HepG2 (cell line): ENCODE measurements at places on chromosomes 3 and 15.

GRCh38 chr3:52829906-52830463 is 487 bp downstream of the ITIH4 start:
- no peak overlapping the region for H3K27ac ChIP-seq
- no peak for DNase-seq
- no peaks in the 10 kb centered on the region for H3K27me3 ChIP-seq
- no peak overlapping the region; the same call in 1 of the 2 replicates for H3K4me3 ChIP-seq

DNA sequence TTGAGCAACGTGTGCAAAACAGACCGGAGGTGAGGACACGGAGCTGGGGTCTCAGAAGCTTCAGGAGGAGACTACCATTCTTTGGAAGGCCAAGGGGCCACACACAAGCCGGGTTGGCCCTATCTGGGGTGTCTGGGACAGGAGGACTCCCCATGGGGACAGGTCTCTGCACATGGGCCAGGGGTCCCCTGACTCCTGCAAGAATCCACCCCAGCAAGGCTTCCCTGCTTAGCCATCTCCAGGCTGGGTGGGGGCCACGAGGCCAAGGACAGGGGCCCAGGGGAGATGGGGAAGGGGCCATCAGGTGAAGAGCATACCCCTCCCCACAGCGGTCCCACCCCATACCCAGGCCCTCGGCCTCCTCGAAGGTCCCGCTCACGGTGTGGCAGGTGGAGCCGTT is 38.5 kb downstream of the ADAMTS7 start:
- H3K27ac ChIP-seq = no peak overlapping the region
- no peak for DNase-seq
- H3K4me3 ChIP-seq = no peak overlapping the region

DNA sequence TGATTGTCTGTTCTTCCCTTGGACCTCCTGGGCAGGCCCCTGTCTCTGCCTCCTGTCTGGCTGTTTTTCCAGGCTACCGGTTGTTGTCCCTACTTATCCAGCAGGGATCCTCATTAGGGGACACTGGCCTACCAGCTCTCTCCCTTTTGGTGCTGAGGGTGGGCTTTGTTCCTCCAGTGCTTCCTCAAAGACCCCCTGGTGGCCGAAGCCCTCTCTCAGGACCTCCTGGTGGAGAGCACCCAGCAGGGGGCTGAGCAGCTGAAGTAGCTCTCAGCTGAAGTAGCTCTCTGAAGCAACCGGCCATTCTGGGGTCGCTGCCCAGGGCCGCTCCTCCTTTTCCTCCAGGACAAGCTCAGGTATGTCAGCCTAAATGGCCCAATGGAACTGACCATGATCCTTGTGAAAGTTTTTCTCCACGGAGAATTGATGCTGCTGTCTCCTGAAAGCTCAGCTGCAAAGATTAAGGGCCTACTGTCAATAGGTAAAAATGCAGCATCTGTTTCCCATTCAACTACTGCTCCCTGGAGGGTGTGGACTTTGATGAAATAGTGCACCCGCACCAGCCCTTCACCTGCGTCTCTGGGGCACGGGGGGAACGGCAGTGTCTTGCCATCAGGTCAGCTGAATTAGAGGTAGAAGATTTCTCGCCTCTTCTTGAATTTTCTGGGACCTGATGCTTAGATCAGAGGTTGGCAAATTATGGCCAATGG is 27.6 kb downstream of the ARNT2 start:
- no peak for DNase-seq
- H3K27ac ChIP-seq = no peak overlapping the region
- no peaks in the 10 kb centered on the region for H3K36me3 ChIP-seq
- no peaks in the 10 kb centered on the region for H3K27me3 ChIP-seq
- H3K4me3 ChIP-seq = no peak overlapping the region

- H3K27me3 ChIP-seq = no peaks in the 10 kb centered on the region
- H3K4me3 ChIP-seq = no peak overlapping the region
- H3K4me1 ChIP-seq = no peaks in the 10 kb centered on the region
- H3K27ac ChIP-seq = no peak overlapping the region
- H3K36me3 ChIP-seq = no peaks in the 10 kb centered on the region
- DNase-seq = no peak
These were observed 256.4 kb downstream of the NR2F2 start for GRCh38 chr15:96586901-96587300.

DNA sequence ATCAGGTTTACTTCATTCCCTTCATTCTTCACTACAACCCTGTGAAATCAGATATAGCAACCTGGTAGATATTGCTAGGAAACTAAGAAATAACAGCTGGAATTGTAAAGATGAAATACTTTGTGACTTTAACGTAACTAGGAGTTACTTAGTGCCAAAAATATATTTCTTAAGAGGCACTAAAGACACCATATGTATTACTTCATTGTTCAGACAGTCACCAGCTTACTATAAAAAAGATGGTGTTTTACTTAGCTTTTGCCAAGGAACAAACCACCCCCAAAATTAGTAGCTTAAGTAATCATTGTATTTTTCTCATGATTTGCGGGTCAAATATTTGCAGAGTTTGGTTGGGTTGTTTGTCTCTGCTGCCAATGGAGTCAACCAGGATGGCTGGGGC is 62.5 kb downstream of the PROS1 start:
- DNase-seq = no peak
- no peak overlapping the region for H3K4me3 ChIP-seq
- no peaks in the 10 kb centered on the region for H3K27me3 ChIP-seq
- no peaks in the 10 kb centered on the region for H3K4me1 ChIP-seq
